ENCODE measurements at places on chromosomes 5 and 9.

- no peak overlapping the region for H3K4me3 ChIP-seq
- DNase-seq, result no peak
- no peaks in the 10 kb centered on the region for H3K27me3 ChIP-seq
- no peaks in the 10 kb centered on the region for H3K4me1 ChIP-seq
These were observed 559.7 kb upstream of the CYLC2 start for GRCh38 chr9:102435427-102435826.

DNA sequence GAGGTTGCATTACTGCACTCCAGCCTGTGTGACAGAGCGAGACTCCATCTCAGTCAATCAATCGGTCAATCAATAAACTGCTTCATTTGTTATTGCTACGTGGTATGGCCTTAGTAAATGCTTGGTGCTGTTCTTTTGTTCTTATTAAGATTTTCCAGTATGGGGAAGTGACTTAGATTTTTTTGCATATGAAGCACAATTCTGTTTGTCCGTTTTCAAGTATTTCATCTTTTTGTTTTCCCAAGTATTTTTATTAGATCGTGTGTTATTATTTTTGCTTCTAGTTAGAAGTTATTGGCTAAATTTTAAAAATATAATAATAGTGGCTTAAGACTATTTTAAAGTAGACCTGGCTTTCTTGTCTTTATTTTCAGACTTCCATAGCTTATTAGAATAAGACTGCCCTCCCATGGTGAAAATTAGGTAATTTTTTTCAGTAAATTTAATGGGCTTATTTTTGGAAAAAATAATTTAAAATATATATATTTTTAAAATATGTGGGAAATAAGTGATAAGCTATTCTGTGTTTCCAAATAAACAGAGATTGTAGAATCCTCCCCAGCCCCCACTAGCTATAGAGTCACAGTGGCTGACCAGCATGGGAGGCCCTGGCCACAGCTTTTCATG lies 14.7 kb upstream of the OMD start:
- no peaks in the 10 kb centered on the region for H3K4me1 ChIP-seq
- H3K4me3 ChIP-seq, result no peak overlapping the region
- H3K27ac ChIP-seq, result no peak overlapping the region
- H3K27me3 ChIP-seq, result no peaks in the 10 kb centered on the region
- no peaks in the 10 kb centered on the region for H3K36me3 ChIP-seq

DNA sequence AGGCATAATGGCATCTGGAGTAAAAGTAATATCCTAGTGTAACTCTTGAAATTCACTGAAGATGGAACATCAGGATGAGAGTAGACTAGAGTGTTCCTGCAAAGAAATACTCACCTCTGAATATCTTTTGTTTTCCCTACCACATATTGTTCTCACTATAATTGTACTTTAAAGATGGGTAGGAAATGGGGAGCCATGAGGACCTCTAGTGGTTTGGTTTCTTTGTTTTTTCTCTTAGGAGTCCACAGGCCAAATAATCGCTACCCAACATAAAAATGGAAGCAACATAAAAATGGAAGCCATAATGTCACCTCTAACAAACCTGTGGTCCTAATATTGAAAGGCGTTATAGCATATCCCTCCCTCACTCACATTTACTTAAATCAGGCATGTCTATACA lies 2375.8 kb downstream of the MAT2B start:
- H3K4me3 ChIP-seq, result no peak overlapping the region
- no peaks in the 10 kb centered on the region for H3K36me3 ChIP-seq
- no peak overlapping the region for H3K27ac ChIP-seq
- H3K4me1 ChIP-seq, result no peaks in the 10 kb centered on the region
- H3K27me3 ChIP-seq, result no peaks in the 10 kb centered on the region

- no peaks in the 10 kb centered on the region for H3K27me3 ChIP-seq
- H3K4me1 ChIP-seq, result no peaks in the 10 kb centered on the region
- no peak for DNase-seq
- no peak overlapping the region for H3K27ac ChIP-seq
- H3K36me3 ChIP-seq, result no peaks in the 10 kb centered on the region
These were observed 156.2 kb upstream of the ZNF618 start for GRCh38 chr9:113719919-113720318.

GRCh38 chr9:135584934-135585333 lies 23.4 kb downstream of the PAEP start:
- no peaks in the 10 kb centered on the region for H3K27me3 ChIP-seq
- no peaks in the 10 kb centered on the region for H3K36me3 ChIP-seq
- no peak overlapping the region for H3K4me3 ChIP-seq

GRCh38 chr9:92895812-92896436 lies 18.1 kb upstream of the ZNF484 start:
- no peak for DNase-seq
- H3K4me3 ChIP-seq, result no peak overlapping the region
- no peak overlapping the region for H3K27ac ChIP-seq
- H3K27me3 ChIP-seq, result no peaks in the 10 kb centered on the region

- DNase-seq, result no peak
- H3K4me3 ChIP-seq, result no peak overlapping the region
- no peaks in the 10 kb centered on the region for H3K36me3 ChIP-seq
- no peak overlapping the region for H3K27ac ChIP-seq
These were observed 51.9 kb upstream of the SPDL1 start for GRCh38 chr5:169531631-169532030.

GRCh38 chr9:115590011-115590410 lies 472.1 kb upstream of the TNC start:
- no peak overlapping the region for H3K4me3 ChIP-seq
- no peak for DNase-seq
- H3K27ac ChIP-seq, result no peak overlapping the region
- no peaks in the 10 kb centered on the region for H3K36me3 ChIP-seq
- H3K27me3 ChIP-seq, result peaks cover 5% of the 10 kb centered on the region

GRCh38 chr9:28059192-28059591 lies 485.9 kb upstream of the C9orf72 start:
- H3K27ac ChIP-seq, result no peak overlapping the region
- no peaks in the 10 kb centered on the region for H3K4me1 ChIP-seq
- H3K36me3 ChIP-seq, result no peaks in the 10 kb centered on the region
- no peaks in the 10 kb centered on the region for H3K27me3 ChIP-seq

DNA sequence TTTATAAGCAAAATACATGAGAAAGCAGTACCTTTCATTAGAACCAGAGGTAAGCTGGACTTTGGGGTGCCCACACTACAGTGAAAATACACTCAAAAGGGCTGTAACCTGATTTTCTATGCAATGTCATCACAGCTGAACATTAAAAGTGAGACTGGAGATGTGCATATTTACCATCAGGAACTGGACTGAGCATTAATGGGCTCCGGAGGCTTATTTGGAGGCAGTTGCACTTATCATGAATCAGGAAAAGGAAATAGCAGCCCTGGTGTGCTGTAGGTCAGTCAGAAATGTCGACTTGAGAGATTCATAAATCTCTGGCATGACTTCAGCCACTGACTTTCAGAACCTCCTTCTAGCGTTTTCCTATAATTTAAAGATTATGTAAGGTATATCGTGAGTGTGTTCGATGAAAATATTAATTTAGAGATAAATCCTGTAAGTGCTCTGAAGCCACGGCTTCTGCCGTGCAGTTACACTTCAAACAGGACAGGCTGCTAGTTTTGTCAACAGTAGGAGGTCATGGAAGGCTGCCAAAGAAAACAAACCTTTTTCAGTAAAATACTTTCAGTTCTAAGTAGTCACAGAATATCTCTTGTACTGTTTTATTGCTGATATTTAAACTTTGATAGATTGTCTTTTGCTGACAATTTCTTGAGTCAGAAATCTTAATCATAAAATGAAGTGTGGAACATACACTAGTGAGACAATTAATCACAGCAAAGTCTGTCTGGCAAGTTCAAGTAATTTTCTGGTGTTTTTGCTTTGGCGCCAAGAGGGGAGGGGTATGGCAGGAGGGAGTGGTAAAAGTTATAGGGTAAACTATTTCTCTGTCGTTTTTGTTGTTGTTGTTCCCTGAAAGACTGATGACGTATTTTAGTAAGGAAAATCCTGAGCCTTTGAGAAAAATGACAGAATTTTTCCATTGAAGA lies 939.7 kb downstream of the NR2F1-AS1 start:
- no peak overlapping the region for H3K27ac ChIP-seq
- peak overlapping the region; percentile 33 for H3K4me3 ChIP-seq
- no peaks in the 10 kb centered on the region for H3K36me3 ChIP-seq
- DNase-seq, result no peak
